ENCODE measurements at places on chromosomes 13 and 19. TPM values are rescaled to one million over a fixed set of nuclear protein-coding genes. Genes with fewer than 3 reads are reported as not detected.

DNA sequence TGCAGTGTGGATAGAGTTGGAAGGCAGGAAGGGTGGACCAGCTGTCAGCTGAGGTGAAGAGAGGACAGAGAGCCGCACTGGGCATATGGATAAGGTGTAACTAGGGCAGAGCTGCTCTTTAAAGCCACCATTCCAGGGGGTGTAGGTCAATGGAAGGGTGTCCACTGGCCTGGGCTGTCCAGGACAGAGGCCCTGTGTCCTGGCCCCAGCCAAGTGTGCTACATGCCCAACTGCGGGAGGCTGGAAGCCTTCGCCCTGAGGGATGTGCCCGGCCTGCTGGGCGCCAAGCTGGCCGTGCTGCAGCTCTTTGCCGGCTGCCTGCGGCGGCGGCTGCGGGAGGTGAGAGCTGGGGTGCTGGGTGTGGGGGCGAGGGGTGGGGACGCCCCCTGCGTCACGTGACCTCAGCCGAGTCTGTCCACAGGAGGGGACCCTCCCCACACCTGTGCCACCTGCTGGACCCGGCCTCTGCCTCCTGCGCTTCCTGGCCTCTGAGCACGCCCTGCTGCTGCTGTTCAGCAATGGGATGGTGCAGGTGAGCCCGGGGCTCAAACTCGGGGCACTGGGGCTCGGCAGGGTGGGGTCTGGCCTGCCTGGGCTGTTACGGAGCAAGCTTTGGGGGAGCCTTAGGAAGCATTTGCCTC is 9.8 kb downstream of the PLK5 start:
- DNase-seq: no peak

- no peak for DNase-seq
Measured at GRCh38 chr19:36051236-36051635, 2.8 kb downstream of the THAP8 start.

GRCh38 chr13:110560601-110561343 is 750 bp downstream of the RAB20 start:
- no peak for DNase-seq

DNA sequence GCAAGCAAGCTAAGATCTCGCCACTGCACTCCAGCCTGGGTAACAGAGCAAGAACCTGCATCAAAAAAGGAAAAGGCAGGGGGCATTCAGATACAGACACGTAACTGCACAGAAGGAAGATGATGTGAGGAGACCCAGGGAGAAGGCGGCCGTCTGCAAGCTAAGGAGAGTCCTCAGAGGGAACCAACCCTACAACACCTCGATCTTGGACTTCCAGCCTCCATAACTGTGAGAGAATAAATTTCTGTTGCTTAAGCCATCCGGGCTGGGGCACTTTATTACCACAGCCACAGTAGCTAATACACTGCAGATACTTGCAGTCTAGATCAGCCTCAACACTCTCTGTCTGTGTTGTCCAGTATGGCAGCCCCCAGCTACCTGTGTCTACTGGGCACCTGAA is 7.9 kb downstream of the TICAM1 start:
- DNase-seq: no peak

- no peak for DNase-seq
Measured at GRCh38 chr13:98322091-98322718, 145.1 kb upstream of the RNF113B start.

- DNase-seq: no peak
Measured at GRCh38 chr13:43546251-43546650, 240.5 kb downstream of the ENOX1 start.

DNA sequence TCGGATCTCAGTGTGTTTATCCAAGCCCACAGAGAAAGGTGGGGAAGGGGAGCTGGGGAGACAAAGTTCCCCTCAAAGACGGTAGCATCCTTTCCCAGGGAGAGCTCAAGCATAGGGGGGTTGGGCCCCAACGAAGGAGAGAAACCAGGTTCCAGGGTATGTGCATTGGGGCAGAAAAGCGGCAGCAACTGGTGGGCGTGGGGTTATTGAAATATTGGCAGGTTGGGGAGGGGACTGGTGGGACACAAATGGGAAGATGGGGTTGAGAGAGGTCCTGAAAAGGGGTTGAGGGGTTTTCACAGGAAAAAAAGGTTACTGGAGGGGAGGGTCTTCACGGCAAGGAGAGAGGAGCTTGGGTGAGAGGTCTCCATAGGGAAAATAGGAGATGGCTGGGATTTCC is 1.0 kb downstream of the ASF1B start:
- no peak for DNase-seq

RINL gene
- polyA plus RNA-seq: 8.9 TPM
